ENCODE measurements at places on chromosomes 1 and 21.

DNA sequence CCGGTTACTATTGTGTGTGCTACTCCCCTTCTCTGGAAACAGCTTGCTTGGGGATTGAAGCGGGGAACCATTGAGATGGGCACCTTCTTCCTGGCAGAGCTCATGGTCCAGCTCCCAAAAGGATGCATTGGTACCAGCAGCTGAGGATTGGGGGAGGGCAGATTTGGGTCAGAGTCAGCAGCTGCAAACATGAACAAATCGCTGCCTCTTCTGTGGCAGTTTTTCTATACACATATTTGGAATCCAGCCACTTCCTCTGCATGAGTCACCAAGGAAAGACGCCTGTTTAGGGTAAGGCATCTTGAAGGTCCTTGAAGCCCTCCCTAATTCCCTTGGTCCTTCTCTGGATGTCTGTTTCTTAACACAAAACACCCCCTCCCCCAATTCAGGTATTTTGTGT lies 104.7 kb downstream of the DAB1 start:
- no peak for DNase-seq

GRCh38 chr1:237012788-237013383 lies 8.6 kb upstream of the MT1HL1 start:
- no peak for DNase-seq

GRCh38 chr1:22722901-22723550 lies 12.4 kb downstream of the EPHB2 start:
- no peak for DNase-seq

DNA sequence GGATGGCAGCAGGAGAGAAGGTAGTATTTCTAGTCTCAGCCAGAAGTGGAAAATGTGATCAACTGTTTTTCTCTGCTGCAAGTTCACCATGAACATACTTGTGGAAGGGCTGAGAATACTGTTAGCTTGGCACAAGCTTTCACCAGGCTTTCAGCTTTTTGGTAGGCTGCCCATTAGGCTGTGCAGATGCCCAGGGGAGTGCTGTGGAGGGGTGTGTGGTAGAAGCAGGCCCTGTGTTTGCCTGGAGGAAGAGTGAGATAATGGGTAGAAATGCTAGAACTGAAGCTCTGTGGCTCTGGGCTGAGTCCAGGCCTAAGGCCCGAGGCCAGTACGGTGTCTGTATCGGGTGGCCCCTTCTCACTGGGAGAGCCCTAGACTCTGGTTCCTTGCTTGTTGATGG lies 9.8 kb downstream of the DNAJC6 start:
- no peak for DNase-seq

DNA sequence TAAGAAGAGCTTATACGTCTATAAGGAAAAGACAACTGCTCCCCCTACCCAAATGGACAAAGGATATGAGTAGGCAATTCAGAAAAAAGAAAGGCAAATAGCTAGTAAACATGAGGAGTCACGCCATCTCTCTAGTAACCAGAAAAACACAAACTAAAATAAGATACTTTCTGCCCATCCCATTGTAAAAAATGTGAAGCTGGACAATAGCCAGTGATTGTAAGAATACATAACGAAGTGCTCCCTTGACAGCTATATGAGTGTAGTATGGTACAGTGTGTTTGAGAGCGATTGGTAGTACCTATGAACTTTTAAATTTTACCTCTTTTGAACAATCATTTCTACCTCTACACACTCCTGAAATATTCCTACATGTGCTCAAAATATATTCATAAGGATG lies 7.5 kb upstream of the GJA8 start:
- DNase-seq: no peak

GRCh38 chr1:208326033-208326432 lies 81.8 kb upstream of the PLXNA2 start:
- DNase-seq: no peak

DNA sequence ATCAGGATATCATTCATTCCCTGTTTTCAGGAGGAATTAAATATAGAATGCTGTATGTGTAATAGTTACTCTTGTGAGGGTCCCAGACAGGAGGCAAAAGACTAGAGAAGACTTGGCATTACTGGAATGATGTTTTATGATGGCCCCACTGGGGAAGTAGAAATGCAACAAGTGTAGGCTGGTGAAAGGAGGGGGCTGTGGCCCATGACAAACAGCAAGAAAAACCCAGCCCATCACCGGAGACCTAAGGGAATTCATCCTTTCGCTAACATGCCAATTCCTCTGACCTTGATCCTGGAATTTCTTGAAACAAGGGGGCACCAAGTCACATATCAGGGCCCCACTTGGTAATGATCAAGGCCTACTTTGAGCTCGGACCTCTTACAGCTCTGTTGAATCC lies 5.5 kb upstream of the IFNGR2 start:
- no peak for DNase-seq

- DNase-seq: peak; percentile 2
Measured at GRCh38 chr1:75503221-75503974, 107.5 kb downstream of the SLC44A5 start.

DNA sequence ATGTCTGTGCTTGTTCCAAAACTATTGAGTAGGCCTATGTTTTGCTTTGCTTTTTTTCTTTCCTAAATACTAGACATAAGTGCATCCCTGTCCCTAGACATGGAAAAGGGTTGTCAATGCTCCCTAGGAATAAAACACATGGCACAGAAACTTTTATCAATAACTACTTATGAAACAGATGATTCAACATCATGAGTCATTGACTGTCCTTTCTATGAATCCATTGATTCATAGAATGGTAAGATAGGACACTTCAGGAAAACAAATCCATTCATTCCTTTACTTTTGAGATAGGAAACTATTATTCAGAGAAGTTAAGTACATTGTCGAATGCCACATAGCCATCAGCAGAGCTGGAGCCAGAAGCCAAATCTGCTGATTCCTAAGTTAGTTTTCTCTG lies 147.5 kb downstream of the TSEN15 start:
- no peak for DNase-seq

- DNase-seq: no peak
Measured at GRCh38 chr1:167584581-167584980, 31.0 kb upstream of the CREG1 start.

DNA sequence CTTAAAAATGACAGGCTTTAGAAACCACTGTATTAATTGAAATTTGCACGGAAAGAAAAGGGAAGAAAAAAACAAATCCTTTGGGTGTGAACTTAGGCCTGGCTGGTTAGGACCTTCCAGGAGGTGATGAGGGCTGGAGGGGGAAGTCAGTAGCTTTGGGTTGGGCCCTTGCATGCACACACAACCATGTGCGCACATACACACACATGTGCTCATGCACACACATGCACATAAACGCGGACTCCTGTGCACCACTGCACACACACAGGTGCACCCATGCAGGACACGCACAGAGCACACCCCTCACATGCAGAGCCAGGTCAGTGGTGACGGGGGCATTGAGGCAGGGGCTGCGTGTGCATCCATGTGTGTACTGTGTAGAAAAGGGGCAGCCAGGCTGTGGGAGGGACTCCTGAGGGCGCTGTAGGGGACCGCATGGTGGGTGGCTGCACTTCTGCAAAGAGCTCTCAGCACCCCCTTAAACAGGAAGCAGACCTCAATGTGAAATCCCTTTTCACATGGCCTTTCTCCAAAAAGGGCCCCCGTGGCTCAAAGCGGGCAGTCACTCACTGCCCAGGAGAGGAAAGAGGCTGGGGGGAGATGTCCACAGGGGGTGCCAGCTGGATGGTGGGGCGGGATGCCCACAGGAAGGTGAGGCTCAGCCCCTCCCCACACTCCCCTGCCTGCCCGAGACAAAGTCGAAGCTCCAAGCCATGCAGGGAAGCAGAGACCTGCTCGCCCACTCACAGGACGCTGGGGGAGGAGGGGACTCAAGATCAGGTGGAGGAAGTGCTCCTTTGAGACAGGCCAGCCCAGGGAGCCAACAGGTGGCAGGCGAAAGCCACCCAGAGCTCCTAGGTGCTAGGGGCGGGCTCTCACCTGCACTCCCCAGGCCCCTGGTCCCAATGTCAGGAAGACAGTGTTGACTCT lies 95.2 kb downstream of the ITPKB start:
- peak; percentile 84 for DNase-seq

- no peak for DNase-seq
Measured at GRCh38 chr1:199087144-199087543, 448.3 kb downstream of the PTPRC start.

GRCh38 chr1:19819701-19820100 lies 4.6 kb upstream of the RNF186 start:
- no peak for DNase-seq

- DNase-seq: no peak
Measured at GRCh38 chr1:6410248-6410893, 9.3 kb downstream of the HES2 start.

GRCh38 chr1:234313171-234313570 lies 60.1 kb upstream of the COA6 start:
- DNase-seq: no peak

DNA sequence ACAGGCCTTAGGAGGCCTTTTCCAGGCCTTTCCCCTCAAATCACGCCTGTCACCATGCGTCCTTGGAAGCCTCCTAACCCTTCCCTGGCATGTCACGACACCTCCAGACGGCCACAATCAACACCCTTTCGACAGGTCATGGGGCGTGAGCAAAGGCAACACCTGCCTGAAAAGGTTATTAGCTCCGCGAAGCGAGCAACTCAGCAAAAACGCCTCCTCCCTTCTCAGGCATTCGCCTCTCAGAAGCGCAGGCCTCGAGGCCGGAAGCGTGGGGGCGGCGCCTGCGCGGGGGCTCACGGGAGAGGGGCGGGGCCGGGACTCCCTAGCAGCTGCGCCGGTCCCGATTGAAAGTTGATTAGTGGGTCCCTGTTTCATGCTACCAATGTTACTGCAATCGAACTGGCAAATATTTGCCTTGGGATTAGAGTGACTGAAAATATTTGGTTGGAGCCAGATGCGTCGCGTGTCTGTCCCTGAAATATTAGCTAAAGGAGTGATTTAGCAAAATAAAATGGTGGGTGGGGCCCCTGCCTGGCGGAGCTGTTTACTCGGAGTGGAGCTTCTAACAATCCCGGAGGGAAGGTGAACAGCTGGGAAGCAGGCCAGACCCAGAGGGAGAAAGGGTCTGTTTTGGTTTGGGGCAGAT lies 44.9 kb downstream of the GFI1 start:
- no peak for DNase-seq

GRCh38 chr21:28311411-28312190 lies 681.1 kb downstream of the LTN1 start:
- DNase-seq: no peak

DNA sequence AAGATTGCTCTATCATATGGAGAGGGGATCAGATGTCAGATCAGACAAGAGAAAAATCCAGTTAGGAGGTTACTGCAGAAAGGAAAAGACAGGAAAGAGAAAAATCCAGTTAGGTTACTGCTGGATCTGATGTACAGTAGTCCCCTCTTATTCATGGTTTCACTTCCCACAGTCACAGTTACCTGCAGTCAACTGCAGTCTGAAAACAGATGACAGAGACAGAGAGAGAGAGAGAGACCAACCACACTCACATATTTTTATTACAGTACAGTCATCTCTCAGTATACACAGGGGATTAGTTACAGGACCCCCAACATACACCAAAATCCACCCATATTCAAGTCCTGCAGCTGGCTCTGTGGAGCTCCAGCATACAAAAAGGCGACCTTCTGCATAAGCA lies 29.3 kb downstream of the NUP133 start:
- DNase-seq: peak; percentile 69

DNA sequence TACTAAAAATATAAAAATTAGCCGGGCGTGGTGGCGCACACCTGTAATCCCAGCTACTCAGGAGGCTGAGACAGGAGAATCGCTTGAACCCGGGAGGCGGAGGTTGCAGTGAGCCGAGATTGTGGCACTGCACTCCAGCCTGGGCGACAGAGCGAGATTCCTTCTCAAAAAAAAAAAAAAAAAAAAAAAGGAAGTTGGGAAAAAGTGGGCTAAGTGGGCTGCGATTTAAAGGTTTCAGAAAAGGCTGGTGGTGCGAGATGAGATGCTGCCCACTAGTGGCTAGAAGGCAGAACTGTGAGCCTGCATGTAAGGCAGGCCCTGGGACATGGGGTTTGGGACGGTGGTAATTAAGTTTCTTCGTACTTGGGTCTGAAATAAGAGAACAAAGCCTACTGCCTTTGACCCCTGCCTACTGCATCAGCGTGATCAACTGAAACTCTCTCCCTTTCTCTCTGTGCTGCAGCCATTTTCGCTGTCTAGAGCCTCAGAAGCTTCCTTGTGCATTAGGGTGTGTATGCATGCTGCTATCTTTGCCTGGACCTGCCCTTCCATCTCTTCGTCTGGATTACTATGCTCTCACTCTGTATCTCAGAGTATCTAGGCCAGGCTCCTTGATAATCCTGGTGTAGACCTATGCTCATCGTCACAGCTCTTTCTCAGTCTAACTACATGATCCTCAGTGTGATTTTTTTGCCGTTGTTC lies 12.4 kb downstream of the FMOD start:
- DNase-seq: peak; percentile 84

GRCh38 chr1:75999034-75999433 lies 66.8 kb upstream of the ASB17 start:
- DNase-seq: no peak

DNA sequence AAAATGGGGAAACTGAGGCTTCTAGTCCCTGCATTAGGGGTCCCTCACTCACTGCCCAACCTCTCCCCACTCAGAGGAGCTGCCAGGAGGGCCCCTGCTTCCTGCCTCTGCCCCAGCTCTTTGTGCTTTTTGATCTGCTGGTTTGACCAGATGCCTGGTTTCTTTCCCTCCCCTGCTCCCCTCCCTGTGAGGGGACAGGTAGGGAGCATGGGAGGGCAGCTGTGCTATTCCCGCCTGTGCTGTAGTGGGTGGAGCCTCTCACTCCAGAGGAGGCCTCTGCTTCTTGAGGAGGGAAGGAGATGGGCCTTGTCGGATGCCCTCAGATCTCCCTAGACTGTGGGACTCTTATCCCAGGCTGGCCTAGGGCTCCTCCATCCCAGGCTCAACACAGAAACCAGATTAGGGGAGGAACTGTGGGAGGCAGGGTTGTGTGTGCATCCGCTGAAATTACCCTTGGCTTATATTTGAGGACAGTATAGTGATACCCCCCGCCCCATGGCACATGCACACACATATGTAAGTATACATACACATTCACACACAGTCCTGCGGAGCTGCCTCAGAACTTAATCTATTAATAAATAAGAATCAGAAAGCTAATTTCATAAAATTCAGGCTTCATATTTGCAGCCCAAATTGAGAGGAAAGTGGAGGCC lies 4.6 kb downstream of the BOLA1 start:
- DNase-seq: no peak

GRCh38 chr1:51877434-51878307 lies 856 bp downstream of the NRDC start:
- DNase-seq: no peak

GRCh38 chr1:41698916-41699860 lies 214.7 kb upstream of the EDN2 start:
- DNase-seq: peak; percentile 48

GRCh38 chr21:42321231-42321630 lies 6.0 kb upstream of the TFF3 start:
- no peak for DNase-seq

- DNase-seq: peak; percentile 69
Measured at GRCh38 chr1:110746644-110747259, 72.0 kb upstream of the KCNA3 start.

- no peak for DNase-seq
Measured at GRCh38 chr1:108830119-108831008, 26.5 kb downstream of the AKNAD1 start.

GRCh38 chr21:45972716-45973474 lies 8.7 kb upstream of the COL6A1 start:
- DNase-seq: no peak

GRCh38 chr1:200448034-200448762 lies 38.4 kb upstream of the ZNF281 start:
- no peak for DNase-seq
